Mesendoderm (in vitro differentiated cells): ENCODE measurements at places on chromosomes 11 and 22.
A peak's percentile ranks its signal among the peaks of the same experiment; 100 is the strongest.

GRCh38 chr11:121553389-121553788 is 100.6 kb upstream of the SORL1-AS1 start:
- DNase-seq: no peak

DNA sequence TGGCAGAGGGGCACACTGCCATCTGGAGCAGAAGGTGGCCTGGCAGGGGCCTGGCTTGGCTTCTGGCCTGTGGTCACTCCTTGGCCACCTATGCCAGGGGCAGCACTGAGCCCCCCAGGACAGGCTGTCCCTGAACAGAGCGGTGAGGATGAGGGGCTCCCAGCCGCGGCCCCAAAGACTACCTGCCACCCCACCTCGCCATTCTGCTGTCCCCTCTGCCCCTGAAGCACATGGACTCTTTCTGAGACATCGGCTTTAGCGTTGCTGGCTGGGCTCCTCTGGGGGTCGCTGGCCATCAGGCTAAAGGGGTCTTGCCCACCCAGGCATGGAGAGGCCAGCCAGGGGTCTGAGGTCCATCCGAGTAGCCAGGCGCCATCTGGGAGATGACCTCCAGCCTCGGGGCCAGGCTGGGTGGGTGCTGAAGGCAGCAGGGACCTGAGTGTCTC is 87.8 kb downstream of the WNT7B start:
- no peak for DNase-seq

DNA sequence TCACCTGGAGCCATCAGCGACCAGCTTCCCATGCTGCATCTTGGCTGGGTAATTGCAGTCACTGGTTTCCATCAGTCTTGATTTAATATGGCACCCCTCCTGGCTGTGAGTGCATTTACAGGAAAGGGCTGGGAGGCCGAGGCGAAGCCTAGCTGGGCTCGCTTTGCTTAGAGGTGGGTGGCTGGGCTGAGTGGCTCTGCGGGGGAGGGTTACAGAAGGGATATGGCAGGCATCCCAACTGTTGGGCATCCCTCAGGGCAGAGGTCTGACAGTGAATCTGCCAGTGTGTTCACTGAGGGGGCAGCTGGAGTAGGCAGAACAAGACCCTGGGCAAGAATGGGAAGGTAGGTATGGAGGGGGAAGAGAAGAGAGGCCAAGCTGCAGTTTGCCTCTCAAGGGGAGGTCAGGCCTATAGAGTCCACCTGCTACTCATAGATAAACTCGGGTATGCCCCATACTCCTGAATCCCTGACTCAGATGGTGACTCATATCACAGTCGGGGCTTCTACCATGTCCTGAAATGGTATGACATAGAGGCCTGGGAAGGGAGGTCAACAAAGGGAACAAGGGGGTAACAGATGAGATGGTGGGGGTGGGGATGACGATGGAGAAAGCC is 77.5 kb upstream of the PHOX2A start:
- peak; percentile 15 for DNase-seq

GRCh38 chr11:19403196-19403895 is 162.6 kb upstream of the E2F8 start:
- no peak for DNase-seq

DNA sequence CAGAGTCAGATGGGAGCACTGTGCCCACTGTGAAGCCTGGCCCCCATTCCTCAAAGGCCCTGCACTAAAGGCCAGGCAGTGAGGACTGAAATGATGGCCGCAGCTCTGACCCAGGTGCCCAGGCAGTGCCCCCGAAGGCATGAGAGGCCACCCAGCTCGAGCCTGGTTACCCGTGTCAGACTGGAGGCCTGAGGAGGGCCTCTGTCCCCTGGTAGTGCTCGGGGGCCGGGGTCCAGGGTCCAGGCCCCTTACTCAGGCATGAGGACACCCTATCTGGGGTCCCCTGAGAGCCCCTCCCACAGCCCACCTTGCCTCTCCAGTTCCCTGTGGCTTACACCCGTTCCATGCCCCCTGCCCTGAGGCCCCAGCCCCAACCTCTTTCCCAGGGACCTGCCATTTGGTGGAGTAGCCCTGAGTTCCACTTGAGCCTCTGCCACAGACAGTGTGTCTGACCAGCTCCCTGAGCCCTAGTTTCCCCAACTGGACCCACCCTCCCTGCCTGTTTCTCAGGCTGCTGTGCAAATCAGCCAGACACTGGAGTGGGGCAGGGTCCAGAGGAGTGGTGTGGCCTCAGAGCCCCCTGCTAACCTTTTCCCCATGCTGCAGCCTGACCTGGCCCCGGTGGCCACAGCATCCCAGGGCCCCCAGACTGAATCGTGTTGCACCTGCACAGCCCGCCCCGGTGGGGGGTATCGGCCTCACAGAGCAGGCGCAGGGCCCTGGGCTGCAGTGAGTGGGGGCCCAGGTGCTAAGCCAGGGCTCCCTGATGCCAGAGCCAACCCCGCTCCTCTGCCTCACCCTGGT is 10.8 kb upstream of the ANKRD13D start:
- DNase-seq: no peak

DNA sequence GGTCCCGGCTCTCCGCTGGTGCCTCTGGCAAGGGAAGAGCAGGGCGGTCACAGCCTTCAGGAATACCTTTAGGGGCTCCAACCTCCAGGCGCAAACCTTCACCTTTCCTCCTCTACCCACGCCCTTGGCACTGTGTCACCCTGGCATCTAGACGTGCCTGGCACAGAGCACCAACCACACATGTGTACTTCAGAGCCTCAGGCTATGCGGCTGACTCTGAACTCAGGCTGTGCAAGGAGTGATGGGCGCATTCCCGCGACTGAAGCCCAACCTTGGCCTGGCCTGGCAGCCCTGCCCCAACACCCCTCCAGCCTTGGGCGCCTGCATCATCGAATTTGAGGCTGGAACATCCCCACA is 11.4 kb downstream of the SCARF2 start:
- DNase-seq: no peak

GRCh38 chr11:114082415-114082748 is 22.9 kb downstream of the ZBTB16 start:
- DNase-seq: no peak

DNA sequence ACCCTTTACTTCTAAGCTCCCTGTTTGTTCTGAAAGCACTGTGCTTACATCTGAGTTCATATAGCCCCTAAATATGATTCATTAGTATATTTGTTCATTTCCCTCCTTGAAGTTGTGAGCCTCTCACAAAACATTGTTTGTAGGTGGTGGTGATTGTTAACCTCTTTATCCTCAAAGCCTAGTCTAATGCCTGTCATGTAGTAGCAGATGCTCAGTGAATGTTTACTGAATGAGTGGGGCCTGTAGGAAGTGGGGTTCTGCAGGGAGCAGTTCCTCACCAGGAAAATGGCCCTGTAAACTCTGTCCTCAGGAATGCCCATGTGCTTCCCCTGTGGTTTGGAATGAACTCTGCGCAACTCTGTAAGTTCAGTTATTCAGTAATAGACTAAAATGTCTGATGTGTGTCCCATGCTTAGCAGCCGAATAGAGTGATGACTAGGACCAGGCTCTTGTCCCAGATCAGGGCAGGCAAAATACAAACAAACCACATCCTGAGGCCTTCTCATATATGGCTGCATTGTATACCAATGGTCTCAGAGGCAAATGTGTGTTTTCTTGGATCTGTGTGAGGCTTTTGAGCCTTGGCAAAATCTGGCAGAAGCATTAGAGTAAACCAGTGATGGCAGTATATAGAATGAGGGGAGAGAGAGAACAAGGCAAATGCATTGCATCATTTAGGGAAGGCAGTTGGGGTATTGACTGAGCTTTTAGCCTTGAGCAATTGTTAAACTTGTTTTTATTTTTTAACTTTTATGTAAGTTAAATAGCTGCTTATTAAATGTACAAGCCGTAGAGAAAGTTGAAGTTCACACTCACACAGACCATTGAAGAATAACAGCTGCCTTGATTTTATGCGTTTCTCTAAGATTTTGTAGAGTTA is 91.4 kb upstream of the BIRC3 start:
- DNase-seq: no peak

GRCh38 chr11:1439341-1439740 is 47.2 kb downstream of the MOB2 start:
- no peak for DNase-seq

GRCh38 chr11:35671396-35672127 is 9.0 kb downstream of the TRIM44 start:
- no peak for DNase-seq

GRCh38 chr11:18618342-18619025 is 15.7 kb downstream of the SPTY2D1 start:
- no peak for DNase-seq

GRCh38 chr11:33266393-33267215 is 9.4 kb downstream of the HIPK3 start:
- DNase-seq: peak; percentile 75

DNA sequence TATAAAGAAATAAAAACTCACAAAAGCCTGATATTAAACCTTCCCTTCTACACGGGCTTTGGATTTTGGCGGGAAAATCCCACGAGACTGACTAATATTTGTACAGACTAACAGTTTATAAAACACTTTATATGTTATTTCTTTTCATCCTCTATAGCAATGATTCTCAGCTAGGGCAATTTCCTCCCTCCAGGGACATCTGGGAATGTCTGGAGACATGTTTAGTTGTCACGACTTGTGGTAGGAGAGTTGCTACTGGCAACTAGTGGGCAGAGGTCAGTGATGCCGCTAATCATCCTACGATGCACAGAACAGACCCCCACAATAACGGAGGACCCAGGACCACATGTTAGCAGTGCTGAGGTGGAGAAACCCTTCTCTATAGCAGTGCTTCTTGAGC is 304.8 kb upstream of the PITPNB start:
- no peak for DNase-seq

DNA sequence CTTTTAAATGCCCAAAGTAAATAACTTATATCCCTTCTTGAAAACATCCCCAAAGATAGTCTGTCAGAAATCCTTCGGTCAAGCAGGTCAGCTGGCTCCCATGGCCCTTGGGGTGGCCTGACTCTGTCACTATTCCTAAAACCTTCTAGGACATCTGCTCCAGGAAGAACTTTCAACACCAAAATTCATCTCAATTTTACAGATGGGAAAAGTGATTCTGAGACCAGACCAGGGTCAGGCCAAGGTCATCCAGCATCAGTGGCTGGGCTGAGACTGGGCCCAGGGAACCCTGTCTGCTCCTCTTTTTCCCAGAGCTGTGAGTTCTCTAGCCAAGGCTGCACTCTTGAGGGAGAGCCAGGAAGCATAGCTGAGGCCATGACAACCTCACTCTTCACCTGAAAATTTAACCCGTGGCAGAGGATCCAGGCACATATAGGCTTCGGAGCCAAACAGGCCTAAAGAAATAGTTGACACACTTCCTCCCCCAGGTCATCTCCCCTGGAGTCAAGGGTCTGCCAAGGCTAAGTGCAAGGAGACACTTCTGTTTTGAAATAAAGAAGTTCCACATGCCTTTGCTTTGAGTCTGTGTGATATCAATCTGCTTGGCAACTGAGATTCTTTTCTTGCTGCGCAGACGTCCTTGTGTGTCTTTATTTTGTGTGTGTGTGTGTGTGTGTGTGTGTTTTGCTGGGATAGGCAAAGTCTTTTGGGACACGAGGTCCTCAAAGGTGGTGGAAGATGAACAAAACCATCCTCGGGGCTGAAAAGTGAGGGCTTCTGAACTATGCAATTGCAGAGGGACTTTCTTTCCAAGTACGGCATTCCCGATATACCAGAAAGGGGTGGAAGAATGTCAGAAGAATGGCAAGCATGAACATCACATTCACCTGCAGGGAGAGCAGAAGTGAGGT is 16.8 kb upstream of the PRG2 start:
- no peak for DNase-seq

GRCh38 chr22:30439226-30439625 is 13.7 kb downstream of the MTFP1 start:
- no peak for DNase-seq

DNA sequence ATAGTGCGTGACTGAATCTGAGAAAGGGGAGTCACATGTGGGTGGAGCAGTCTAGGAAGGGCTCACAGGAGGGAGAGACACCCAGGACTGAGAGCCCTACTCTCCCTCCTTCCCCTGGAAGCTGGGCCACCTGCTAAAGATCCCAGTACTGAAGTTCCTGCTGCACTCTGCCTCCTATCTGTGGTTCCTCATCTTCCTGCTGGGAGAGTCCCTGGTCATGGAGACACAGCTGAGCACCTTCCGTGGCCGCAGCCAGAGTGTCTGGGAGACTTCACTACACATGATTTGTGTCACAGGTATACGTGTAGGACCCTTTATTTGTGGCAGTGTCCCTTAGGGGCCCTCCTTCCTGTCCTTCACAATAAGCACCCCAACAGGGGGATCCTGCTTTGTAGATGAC is 19.3 kb downstream of the ART5 start:
- no peak for DNase-seq

DNA sequence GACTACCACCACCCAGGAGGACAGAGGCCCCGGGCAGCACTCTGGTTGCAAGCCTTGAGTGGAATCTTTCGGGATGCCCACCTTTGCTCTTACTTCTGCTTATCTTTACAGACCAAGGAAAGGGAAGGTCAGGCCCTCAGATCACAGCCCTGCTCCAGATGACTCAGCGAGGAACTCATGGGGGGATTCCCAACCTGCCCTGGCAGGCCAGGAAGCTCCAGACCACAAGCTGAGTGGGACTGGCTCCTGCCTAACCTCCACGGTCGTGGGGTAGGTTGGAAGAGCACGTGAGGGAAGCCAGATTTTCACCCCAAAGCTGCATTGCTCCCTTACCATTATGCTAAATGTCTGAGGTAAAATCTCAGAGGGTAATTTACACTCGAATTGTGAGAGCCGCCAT is 11.8 kb downstream of the TBC1D10A start:
- DNase-seq: peak; percentile 31

DNA sequence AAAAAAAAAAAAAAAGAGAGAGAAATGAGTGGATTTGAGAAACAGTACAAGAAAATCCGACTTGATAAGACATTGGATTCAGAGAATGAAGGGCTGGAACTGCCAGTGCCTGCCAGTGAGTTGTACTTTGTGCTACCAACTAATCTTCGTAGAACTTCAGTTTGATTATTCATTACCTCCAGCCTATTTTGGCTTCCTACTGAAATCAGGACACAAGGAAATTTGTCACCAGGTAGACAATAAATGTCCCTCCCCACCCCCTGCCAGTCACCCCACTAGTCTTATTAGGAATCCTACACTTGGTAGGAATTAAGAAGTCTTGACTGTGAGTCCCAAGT is 21.4 kb upstream of the POLD3 start:
- no peak for DNase-seq

DNA sequence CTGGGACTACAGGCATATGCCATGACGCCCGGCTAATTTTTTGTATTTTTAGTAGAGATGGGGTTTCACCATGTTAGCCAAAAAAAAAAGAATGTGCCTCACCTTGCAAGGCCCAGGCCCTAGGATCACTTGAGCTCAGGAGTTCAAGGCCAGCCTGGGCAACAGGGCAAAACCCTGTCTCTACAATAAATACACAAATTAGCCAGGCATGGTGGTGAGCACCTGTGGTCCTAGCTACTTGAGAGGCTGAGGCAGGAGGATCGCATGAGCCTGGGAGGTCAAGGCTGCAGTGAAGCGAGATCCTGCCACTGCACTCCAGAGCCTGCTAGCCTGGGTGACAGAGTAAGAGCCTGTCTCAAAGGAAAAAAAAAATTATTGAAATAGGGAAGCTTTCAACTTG is 8.1 kb upstream of the LDHC start:
- DNase-seq: no peak
